Epithelial cell of prostate (primary cell): ENCODE measurements at places on chromosomes 5 and 9.

DNA sequence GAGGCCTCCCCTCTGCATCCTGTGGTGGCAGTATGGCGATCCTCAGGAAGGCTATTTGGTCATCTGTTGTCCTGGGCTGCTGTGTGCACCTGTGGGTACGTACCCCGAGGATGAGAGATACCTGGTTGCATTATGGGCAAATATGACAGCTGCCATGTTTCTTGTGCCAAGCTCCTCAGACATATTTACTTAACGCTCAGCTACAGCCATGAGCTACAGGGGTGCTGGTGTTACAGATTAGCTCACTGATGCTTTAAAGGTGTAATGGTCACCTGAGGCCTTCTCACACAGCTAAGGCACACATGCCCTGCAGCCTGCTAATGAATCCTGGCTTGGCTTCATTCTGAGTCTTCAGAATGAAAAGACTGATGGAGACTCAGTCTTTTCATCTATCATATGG is 12.0 kb downstream of the NDST1 start:
- no peak for DNase-seq

GRCh38 chr9:124758691-124759090 is 12.4 kb downstream of the NR6A1 start:
- DNase-seq = no peak

DNA sequence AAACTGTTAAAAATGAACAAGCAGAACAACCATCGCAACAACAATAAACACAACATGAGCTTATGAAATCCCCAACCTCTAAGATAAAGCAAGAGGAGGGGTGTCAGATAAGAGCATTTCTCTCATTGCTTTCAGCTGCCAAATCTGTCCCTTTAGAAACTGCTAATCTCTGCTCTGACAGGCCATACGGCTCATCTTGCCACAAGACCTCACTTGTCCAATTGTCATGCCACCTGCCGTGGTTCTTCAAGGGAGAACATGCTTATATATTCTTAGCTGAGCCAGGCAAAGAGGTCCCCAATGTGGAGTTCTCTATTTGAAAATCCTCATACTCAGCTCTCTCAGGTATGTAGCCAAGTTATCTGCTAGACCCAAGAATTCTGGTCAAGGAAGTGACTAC is 405.0 kb upstream of the TNC start:
- no peak for DNase-seq

- DNase-seq = peak; percentile 91
Observed at GRCh38 chr9:107280543-107280942, 2.5 kb upstream of the RAD23B start.

- no peak for DNase-seq
Observed at GRCh38 chr5:11177999-11178711, 417.1 kb upstream of the DAP start.

- no peak for DNase-seq
Observed at GRCh38 chr5:112492291-112492690, 73.2 kb upstream of the EPB41L4A start.

DNA sequence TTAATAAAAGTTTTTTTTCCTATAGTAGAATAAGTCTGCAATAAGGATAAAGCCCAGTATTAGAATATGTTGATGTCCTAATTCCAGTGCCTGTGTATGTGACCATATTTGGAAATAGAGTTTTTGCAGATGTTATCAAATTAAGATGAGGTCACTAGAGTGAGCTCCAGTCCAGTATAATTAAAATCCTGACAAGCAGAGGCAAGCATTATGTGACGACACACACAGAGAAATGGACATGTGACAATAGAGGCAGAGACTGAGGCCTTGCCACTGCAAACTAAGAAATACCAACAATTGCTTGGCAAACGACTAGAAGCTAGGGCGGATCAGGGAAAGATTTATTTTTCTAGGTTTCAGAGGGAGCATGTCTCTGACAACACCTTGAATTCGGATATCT is 216.4 kb upstream of the CYLC2 start:
- DNase-seq = peak; percentile 16

DNA sequence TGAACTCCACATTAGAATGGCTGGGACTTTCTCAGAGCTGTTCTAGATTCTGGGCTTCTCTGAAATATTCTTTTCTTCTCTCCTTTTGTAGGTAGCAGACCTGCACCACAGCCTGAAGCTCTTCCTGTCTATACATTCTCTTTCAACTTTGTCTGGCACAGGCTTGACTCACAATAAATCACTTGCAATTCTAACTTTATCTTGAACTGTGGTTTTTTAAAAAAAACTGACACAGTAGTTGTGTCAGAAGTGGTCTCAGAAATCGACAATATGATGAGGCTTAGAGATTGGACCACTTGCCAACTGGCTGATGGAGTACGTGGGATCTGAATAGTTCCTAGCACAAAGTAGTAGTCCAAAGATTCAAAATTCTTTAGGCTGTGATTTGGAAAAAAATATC is 24.1 kb upstream of the CDH9 start:
- DNase-seq = no peak

DNA sequence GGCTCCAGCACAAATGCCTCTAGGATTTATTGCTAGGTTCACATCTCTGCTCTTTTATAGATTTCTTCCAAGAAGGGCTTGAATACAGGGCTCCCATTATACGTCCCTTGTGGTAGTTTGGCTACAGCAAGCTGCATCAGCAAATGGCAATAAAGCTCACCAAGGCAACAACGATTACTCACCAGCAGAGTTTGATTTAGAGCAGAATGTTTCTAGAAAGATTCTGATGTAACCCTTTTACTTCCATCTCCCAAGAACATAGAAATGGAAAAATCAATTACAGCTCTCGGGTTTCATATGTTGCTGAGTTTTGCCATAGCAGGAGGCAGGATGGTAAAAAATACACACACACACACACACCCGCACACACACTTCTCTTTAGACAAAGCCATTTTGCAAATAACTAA is 124.2 kb upstream of the TNPO1 start:
- DNase-seq = no peak

DNA sequence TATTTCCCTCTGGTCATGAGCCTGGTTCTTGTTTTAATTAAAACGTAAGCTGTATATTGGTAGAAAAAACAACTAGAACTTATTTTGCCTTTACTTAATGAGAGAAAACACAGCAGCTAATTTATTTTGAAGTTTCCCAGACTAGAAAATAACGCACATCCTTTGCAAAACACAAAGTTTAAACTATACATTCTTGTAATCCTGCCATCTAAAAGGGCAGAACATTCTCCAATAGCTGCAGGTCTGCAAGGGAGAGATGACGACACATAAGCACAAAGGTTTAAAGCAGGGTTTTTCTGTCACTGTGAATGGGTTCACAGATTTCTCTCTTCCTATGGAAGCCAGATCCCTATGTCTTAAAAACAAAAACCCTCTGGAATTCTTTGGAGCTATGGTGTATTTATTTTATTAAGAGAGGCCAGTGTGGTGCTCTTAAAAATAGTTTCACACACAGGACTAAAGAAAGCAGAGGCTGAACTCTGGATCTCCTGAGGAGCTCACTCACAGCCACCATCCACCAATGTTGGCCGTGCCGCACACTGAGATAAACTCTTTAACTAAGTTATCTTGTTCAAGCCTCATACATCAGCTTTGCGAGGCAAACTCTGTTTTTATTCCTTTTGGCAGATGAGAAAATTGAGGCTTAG is 82.4 kb downstream of the SNCAIP start:
- no peak for DNase-seq

- DNase-seq = no peak
Observed at GRCh38 chr5:87400305-87400899, 12.3 kb downstream of the CCNH start.

DNA sequence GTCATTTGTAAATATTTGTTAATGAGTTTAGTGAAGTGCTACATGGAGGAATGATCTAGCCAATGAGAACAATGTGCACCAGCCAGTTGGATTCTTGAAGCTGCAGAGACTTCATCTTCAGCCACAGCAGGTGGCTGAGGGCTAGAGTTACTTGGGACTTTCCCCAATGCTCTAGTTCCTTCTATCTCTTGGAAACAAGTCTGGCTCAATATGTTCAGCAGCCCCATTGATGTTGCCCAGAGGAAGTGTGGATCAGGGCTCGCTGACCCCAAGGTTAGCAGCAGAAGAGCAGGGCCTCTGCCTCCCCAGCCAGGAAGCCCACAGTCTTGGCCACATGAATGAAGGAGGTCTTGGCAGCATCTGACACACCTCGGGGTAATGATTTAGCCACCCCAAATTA is 117.5 kb downstream of the SLC1A3 start:
- no peak for DNase-seq
